ENCODE measurements at places on chromosomes 3 and 15.

- DNase-seq, result peak; percentile 23
Observed at GRCh38 chr3:101940521-101941317, 91.4 kb downstream of the NFKBIZ start.

DNA sequence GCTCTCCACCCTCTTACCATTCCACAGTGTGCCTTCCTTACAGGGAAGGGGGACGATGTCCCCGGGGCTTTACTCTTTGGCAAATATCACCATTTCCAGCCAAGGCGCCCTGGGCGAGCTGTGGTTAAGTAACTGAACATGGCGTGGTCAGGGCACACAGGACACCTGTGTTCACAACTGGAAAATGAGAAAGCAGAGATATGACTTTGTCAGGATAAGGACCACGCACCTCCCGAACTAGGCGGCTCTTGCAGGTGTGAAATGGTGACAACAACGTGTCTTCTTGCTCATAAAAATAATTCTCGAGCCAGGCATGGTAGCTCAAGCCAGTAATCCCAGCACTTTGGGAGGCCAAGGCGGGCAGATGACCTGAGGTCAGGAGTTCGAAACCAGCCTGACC lies 154.8 kb downstream of the LRRC28 start:
- DNase-seq, result no peak

- DNase-seq, result no peak
Observed at GRCh38 chr3:62361824-62362223, 11.5 kb downstream of the FEZF2 start.

DNA sequence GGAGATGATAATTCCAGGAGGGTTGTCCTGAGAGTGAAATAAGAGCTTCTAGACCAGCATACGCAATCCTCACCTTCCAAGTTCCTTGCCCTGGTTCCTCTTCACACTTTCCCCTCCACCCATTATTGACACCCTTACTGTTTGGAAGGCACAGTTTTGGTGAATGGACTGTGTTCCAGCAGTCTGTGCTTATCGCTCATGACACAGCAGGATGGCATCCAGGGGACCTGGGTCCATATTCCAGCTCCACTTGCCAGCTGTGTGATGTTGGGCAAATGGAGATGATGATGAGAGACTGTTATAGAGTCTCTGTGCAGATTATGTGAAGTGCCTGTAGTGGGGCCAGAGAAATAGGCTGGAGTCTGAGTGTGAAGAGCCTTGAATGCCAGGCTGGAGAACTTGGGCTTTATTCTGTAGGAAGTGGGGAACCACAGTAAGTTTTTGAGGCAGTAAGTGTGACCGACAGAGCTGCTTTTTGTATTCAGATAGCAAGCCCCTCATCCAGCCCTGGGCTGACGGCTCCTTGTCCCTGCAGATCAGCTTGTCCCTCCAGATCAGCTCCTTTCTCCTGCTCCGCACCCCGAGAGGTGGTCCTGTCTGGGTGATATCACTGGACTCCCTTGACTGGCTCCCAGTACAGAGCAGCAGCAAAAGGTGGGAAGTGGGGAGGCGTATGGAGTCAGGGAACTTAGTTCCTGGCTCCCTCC lies 8.1 kb downstream of the KBTBD13 start:
- no peak for DNase-seq

GRCh38 chr3:36219398-36219797 lies 160.9 kb upstream of the STAC start:
- DNase-seq, result no peak

DNA sequence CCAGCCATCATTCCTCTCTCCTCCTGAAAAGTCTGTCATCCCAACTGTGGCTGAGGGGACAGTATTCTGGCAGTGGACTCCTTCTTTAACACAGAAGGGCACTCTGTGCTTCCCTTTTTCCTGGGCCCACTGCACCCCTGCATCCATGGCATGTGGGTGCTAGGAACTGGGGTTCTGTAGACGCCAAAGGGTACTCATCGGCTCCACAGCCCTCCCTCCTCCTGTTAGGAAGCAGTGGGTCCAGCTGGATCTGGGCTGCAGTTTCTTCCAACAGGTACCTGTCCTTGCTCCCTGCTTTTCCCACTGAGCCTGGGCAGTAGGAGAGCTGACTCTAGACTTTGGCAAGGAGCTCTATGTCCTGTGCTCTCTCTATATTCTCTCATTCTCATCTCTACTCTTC lies 6.4 kb upstream of the MANF start:
- no peak for DNase-seq

DNA sequence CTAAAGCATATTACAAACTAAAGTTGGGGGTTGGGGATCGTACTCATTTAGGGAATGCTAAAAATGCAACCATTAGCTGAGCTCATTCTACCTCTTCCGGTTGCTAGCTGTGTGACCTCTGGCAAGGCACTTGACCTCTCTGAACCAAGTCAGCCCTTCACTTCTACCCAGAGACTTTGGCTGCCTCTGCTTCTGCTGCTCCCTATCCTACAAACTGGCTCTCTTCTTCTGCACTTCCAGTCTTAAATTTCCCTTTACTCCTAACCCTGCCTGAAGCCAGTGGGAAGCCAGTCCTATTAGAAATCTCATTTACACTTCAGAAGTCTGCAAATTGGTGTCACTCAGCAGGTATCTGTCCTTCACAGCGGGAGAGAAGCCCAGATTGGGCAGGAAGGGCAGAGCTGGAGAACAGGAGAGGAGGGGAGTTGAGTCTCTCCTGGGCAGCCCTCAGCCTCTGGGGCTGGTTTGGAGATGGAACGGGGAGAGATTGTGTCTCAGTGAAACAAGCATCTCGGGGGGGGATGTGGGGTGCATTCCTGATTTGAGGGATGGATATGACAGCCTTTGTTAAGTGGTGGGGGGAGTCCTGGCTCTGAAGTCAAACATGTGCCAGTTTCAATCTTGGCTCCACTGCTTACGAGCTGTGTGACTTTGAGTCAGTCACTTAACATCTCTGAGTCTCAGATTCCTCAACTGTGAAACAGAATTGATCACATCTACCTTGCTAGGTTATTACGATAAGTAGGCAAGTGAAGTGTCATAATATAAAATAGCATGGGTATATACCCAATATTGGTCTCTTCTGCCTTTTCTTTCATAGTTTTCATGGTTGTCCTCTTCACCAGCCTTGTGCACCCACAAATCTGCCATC lies 7.8 kb upstream of the AEN start:
- DNase-seq, result no peak

GRCh38 chr15:90883976-90884718 lies at the start of gene FES:
FES (plus strand) TSS chr15:90884504; CDS start chr15:90885046, 542 bp downstream.
- no peak for DNase-seq

- DNase-seq, result no peak
Observed at GRCh38 chr3:87420171-87420570, 143.8 kb upstream of the POU1F1 start.

GRCh38 chr3:194485881-194486539 lies 792 bp downstream of the ATP13A3 start:
- DNase-seq, result no peak

GRCh38 chr3:17945799-17946399 lies 203.5 kb upstream of the TBC1D5 start:
- no peak for DNase-seq

DNA sequence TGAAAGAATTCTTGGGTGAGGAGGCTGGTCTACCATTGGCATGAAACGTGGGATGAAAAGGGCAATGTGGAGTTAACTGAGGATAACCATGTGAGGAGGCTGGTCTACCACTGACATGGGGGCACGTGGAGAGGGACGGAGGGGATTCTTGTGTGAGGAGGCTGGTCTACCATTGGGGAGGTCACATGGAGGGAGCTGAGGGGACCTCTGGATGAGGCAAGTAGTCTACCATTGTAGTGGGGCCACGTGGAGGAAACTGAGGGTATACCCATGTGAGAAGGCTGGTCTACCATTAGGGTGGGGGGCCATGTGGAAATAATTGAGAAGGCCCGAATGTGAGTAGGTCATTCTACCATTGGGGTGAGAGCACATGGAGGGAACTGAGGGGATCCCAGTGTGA lies 154.1 kb downstream of the FBLN2 start:
- DNase-seq, result no peak

GRCh38 chr3:85164436-85164835 lies 205.6 kb downstream of the CADM2 start:
- DNase-seq, result no peak

GRCh38 chr3:107985496-107985895 lies 105.3 kb downstream of the CD47 start:
- DNase-seq, result no peak

GRCh38 chr3:12662593-12663400 lies 1.1 kb downstream of the RAF1 start:
- DNase-seq, result peak; percentile 26

DNA sequence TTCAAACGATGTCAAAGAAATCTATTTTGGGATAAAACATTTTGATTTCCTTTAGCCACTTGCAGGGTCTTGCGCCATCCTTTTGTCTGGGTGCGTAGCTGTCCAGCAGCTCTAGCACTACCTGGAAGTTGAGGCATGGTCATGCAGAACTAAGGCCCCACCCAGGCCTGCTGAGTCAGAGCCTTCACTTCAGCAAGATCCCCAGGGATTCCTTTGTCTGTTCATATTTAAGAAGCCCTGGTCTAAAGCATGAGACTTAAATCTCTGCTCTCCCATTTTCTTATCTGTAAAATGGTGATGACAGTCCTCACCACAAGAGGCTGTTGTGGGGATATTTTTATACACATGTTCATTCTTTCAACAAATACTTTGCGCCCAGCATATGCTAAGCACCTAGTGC lies 99.0 kb upstream of the CTDSPL start:
- no peak for DNase-seq

- no peak for DNase-seq
Observed at GRCh38 chr3:13787533-13788132, 92.2 kb downstream of the WNT7A start.

GRCh38 chr3:9770276-9770812 lies 597 bp upstream of the CAMK1 start:
- DNase-seq, result no peak

- DNase-seq, result no peak
Observed at GRCh38 chr15:82933576-82933975, 18.9 kb downstream of the HOMER2 start.

GRCh38 chr3:178275311-178275710 lies 260.9 kb upstream of the KCNMB2 start:
- DNase-seq, result no peak

DNA sequence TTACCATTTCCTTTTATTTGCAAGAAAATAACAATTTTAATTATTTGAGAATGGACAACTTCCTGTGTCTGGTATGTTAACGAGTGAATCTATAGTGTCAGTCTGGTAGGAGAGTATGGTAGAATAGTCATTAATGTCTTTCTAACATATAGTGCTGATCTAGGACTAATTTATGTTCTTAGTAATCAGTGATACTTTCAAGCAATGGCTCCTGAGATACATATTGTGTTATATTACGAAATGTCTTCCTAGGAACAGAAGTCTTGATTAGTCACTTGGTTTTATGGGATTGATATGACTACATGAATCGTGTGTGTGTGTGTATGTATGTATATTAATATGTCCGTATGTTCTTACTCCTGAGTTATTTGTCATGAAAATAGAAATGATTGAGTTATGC lies 66.6 kb upstream of the PAQR5 start:
- DNase-seq, result no peak

GRCh38 chr15:83919978-83920510 lies 266.1 kb downstream of the ADAMTSL3 start:
- no peak for DNase-seq

DNA sequence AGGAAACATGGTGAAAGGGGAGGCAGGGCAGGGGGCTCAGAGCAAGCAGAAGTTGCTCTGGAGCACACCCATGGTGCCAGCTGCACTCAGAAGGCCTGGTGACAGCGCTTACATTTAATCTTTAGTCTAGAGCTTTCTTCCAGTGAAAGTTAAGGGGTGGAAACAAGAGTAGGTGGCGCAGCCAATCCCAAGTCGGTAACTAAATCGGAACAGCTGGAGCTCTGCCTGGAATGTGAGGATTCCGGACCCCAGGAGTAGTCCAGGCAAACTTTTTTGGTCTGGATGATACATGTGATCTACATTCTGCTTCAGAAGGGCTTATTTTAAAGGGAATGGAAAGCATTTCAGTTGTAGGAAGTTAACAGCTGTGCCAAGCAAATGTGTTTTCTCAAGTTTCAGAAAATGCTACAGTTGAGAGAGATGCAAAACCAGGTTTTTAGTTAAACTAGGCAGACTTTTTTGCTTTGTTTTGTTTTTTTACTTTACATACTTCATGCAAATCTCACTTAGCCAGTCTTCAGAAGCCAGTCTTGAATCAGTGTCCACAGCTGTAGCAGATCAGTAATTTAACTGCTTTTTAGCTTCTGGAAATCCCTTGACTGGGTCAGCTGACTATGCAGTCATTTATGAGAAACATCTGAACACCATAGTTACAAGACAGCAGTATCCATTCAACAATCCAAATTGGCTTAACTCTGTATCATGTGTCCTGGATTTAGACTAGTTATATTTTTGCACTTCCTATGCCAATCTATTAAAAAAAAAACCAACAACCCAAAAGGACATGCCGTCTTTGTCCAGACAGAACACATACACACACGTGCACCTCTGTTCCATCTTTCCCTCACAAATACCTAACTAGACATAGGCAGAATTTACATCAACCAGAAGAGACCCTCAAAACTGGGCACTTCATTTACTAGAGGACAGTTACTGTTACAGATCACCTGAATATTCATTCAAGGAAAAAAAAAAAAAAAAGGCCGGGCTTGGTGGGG lies 33.2 kb downstream of the ZNF106 start:
- DNase-seq, result no peak

GRCh38 chr3:179771797-179772196 lies 119.0 kb downstream of the USP13 start:
- DNase-seq, result no peak

DNA sequence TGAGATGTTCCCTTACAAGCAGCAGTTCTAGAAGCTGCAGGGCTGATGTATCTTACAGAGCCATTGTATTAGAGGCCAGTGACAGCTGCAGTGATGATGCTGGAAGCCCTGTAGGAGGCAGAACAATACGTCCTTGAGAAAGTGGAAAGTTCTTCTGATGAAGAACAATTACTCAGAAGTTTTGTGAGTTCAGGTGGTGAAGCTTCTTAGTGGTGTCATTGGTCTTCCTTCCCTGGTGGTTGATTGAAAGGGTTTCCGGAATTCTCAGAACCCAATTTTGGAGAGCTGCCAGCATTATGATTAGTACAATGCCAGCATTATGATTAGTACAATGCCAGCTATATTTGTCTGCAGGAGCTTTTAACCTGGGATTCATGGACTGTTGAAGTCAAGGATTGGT lies 356.4 kb downstream of the MFSD1 start:
- peak; percentile 2 for DNase-seq

- no peak for DNase-seq
Observed at GRCh38 chr15:42744195-42744594, 7.3 kb upstream of the CDAN1 start.

Data from NCI-H345 (cell line).